ENCODE measurements at places on chromosomes 6 and 20.

DNA sequence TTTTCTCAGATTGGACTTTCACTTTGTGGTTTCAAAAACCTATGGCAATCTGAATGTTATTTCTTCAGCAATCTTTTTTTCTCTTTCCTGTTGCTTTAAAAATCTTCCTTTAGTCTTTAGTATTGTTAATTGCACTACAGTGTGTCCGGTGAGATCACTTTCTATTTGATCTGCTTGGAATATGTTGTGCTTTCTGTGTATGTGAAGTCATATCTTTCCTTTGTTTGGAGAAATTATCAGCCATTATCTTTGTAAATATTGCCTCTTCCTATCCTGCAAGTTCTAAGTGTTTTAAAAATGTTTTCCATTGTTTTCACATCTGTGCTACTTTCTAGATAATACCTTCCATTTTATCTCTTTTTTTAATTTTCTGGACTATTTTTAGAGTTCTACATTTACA lies 171.4 kb upstream of the PRSS16 start:
- DNase-seq = no peak

DNA sequence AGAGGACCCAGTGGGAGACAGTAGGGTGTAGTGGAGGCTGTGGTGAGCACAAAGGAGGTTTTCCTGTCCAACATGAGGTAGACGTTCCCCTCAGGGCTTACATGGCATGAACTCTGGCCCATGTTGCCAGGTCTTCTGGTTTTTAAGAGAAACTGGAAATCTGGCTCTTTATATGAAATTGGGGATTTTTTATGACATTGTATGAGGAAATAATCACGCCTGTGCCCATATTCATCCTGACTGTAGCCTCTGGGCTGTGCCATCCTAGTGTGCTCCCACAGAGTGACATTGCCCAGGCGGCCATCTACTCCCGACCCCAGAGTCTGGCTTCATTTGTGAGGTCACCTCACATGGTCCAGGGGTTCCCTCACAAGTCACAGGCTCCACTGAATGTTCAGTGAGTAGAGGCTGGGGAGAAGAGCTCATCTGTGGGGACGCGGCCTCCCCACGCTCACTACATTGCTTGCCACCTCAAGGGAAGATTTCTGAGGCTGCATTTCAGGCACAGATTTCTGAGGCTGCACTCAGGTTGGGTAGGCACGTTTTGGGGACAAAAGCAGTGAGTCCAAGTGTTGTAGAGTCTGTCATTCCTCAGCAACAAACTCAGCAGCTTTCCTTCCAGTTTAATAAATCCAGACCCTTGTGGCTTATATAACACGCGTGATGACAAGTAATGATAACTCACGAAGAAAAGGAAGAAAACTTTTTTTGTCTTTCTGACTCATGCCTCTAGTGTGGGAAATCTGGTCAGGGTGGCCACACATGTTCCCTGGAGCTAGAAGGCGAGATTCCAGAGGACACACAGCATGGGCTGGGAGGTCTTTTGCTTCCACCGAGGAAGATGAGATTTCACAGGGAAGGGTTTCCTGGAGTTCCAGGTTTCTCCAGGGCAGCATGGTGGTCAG lies 41.7 kb downstream of the SLC24A3 start:
- no peak for DNase-seq

DNA sequence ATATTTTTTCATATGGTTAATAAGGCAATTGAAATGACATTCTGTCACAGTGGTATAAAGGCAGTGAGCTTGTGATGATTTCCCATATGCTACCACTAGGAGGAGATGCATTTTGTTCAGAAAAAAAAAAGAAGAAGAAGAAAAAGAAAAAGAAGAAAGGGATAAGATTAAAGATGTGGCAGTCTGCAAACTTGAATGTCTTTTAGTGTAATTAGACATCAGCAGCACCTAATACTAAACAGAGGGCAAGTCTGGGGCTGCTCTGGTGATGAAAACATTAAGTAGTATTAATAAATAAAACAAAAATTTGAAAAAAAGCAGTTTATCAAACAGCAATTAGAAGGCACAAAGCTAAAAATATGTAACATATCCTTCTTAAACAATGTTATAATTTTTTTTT lies 95.4 kb upstream of the DEFB112 start:
- no peak for DNase-seq

- DNase-seq = no peak
Measured at GRCh38 chr6:37481711-37482605, 17.7 kb downstream of the CCDC167 start.

DNA sequence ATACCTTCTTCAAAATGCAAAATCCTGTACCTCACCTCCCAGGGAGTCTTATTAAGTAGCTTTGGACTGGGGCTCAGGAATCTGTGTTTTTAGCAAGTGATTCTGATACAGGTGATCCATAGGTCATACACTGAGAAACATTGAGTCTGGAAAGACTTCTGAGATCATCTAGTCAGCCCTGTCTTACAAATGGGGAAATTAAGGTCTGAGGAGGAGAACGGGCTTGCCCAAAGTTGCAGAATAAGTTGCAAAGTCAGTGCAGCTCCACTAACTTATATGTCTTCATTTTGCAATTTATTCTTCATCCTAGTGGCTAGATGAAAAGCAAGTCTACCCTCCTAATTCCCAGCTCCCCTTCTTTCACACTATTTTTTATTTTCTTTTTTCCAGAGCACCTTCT lies 28.9 kb downstream of the KCNS1 start:
- DNase-seq = no peak

- no peak for DNase-seq
Measured at GRCh38 chr6:119985952-119986736, 636.6 kb upstream of the MAN1A1 start.

DNA sequence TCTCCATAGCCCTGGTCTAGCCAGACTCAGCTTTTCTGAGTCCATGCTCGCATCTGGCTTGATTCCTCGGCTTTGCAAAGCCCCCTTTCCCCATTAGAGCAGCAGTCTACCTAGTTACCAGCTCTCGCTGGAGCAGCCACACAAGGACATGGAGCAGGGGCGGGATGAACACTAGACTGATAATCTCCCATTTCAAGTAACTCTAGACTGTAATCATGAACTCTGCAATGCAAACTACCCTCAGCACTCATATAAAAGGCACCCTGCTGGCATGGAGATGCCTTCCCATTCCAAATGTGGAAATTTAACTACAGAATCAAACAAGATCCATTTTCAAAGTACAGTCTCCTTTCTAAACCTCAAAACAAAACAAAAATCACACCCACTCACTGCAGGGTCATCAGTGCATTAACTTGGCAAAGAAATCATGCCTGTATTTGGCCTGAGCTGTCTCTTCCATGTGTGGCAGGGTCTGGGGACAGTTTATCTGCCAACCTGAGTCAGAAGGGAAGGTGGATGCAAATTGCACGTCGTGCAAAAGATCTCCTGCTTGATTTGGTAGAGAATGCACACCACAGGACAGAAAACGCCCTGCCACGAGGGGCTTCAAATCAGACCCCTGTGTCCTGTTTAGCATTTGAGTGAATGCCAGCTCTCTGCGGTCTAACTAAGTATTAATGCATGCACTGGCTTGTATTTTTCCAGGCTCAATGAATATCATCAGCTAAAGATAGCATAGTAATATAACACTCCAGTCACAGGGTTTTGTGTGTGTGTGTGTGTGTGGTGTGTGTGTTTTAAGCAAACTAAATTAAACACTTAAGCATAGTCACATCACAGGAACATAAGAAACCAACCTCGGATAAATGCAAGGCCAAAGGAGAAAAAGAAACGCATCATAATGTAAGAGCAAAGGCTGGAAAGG lies 85.3 kb downstream of the MYLK4 start:
- DNase-seq = no peak

DNA sequence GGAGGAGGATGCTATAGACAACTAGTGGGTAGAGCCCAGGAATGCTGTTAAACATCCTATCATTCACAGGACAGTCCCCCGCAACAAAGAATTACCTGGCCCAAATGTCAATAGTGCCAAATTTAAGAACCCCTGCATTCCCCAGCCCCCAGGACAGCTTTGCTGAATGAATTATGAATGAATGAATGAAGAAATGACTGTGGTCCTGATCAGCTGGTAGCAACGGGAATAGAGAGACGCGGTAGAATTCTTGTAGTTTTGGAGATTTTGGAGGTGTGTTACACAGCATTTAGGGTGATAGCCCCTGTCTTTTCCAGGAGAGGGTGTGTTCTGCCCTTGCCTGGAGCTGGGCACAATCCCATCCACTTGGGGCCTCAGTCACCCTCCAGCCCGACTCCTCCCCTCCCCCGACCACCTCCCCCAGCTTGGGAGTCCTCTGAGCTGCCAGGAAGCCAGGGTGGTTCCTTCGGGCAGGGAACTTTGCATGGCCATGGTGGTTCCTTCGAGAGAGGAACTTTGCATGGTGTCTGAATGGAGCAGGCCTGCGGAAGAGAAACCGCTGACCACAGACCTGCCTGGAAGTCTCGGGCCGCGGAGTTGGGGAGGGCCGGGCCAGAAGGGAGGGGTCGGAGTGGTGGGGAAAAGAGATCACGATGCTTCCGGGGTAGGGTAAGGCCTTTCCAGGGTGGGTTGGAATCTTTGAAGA lies 1.0 kb upstream of the HCK start:
- DNase-seq = no peak

DNA sequence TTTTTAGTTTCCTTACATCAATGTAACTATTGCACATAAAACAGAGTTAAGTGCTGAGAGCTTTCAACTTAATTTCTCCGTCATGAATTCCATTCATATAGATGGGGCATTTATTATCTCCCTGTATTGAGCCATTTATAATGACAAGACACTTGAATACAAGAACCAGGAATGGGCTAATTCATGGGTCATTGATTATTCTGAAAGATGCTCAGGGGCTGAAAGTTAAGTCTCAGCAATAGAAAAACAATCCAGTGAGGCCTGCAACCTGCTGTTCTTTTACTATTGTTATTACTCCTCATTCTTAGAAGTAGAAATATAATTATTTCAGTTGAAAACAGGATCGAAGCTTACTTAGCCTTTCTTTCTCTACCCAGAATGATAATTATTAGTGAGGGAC lies 307.7 kb downstream of the MMUT start:
- DNase-seq = no peak

- no peak for DNase-seq
Measured at GRCh38 chr6:37170273-37171200, 585 bp downstream of the PIM1 start.

DNA sequence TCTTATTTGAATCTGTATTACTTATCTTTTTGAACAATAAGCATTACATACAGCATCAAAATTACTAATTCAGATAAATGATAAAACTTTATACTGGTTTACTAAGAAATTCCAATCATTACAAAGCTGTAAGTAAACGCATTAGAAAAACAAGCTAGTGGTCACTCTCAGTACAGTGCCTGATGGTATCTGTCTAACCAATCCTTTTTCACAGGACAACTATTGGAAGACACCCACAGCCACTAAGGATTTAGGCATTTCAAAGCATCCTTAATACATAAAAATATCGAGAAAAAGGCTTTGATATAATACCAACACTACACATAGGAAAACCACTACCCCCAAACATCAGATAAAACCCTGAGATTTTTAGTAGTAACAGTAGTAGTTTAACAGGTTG lies 2.6 kb downstream of the CD164 start:
- no peak for DNase-seq

DNA sequence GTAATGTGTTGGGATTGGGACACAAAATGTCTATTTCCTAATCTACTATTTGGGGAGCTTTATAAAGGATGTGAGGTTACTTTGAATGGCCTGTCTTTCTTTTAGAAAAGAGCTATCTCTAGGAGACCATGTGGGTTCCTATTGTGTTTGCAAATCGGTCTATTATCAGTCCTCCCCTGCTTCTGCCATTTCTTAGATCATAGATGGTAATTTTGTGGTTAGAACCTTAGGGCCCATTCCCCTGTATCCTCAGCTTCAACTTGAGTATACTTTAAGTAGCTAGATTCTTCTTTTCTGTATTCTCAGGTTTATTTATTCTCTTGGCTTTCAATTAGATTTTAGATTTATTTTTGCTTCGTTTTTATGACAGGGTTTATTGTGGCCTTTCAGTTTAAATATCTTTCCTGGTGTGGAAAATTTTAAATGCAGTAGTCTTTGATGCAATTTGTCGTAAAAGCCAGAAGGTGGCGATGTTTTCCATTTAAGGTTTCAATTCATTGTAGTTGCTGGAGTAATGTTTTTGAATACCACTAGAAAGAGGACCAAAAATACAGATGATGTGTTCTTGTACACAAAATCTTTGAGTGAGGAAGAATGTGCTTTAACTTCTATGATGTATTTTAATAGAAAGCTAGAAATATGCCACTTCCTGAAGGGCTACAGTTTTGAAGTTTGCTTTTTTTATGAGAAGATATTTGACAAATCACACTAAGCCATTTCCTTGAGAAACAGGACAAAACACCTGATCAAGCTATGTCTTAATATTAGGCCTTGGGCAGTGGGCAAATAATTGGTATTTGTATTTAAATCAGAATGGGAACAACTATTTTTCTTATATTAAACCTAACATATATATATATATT lies 20.3 kb downstream of the TBPL1 start:
- DNase-seq = peak; percentile 28

GRCh38 chr6:80674669-80675068 lies 568.2 kb downstream of the BCKDHB start:
- DNase-seq = no peak

- no peak for DNase-seq
Measured at GRCh38 chr20:63471981-63472831, at the start of gene KCNQ2. Gene KCNQ2 (minus strand): TSS chr20:63472655. CDS start chr20:63472463, 192 bp downstream.

GRCh38 chr20:48164566-48165400 lies 379.5 kb upstream of the SULF2 start:
- no peak for DNase-seq

DNA sequence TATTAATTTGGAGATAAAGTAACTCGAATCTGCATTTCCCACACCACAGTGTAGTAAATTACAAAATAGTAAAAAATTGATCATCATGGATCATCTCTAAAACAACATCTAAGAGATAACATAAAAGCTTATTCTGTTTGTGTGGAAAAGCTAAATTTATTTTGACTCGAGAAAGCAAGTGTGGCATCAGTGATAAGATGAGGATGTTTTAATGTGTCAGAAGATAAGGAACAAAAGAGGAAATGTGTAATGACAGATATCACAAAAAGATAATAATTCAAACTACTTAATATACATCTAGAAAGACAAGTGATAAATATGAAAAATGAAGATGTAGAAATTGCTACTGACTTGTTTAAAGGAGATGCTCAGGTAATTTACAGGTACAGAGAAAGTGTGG lies 74.1 kb downstream of the DNAH8 start:
- DNase-seq = no peak

DNA sequence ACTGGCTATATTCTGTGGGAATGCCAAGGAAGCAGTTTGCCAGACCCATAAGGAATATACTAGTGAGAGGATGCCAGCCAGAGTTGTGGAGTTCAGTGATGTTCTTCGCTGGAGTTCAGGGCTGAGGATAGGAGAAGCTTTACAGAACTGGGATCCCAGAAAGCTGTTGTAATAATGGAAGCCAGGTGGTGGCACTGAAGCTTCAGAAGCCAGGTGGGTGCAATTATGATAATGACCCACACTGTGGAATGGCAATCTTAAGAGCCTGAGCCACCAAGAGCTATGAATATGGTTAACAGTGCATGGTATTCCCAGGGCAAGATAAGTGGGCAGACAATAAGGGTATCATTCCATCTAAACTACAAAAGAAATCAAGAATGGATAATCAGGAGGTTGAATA lies 25.1 kb upstream of the ENPP1 start:
- no peak for DNase-seq
